GM23338 (cell line): ENCODE measurements at places on chromosomes 1 and 21. TPM values are rescaled to one million over a fixed set of nuclear protein-coding genes. Genes with fewer than 3 reads are reported as not detected.

The FAM229A gene
- total RNA-seq, result 0.27 and 4.2 TPM in 2 replicates

The S100A7 gene
- not detected in 2 replicates for total RNA-seq

The LDLRAD1 gene
- total RNA-seq, result not detected in 2 replicates

The OLIG2 gene
- total RNA-seq, result 0.04 and 1.4 TPM in 2 replicates

The TTC22 gene
- 1.7 and 2.5 TPM in 2 replicates for total RNA-seq

The RIPPLY3 gene
- 2.5 and 2.6 TPM in 2 replicates for total RNA-seq

The HES3 gene
- total RNA-seq, result 49.7 and 50.4 TPM in 2 replicates

The LCE1D gene
- not detected in 2 replicates for total RNA-seq

The OR2T35 gene
- not detected in 2 replicates for total RNA-seq

The VTCN1 gene
- not detected in 2 replicates for total RNA-seq

The NAXE gene
- total RNA-seq, result 62.6 and 87.5 TPM in 2 replicates

The CFHR4 gene
- not detected in 2 replicates for total RNA-seq

The CDC14A gene
- 20.8 and 25.3 TPM in 2 replicates for total RNA-seq

The RCC2 gene
- total RNA-seq, result 367 and 386 TPM in 2 replicates

The SPRR2B gene
- not detected in 2 replicates for total RNA-seq

The EPS8L3 gene
- not detected in 2 replicates for total RNA-seq

The BACE2 gene
- 6.8 and 7.9 TPM in 2 replicates for total RNA-seq

The KCNA2 gene
- total RNA-seq, result 0.97 and 1.5 TPM in 2 replicates

The FLG gene
- total RNA-seq, result 0.03 TPM in 1 of 2 replicates, not detected in the other

The CCDC30 gene
- 0.23 and 0.56 TPM in 2 replicates for total RNA-seq

The USP16 gene
- 19.7 TPM in 2 replicates for total RNA-seq

The RPL11 gene
- total RNA-seq, result 859 and 1,126 TPM in 2 replicates

The LCE2C gene
- not detected in 2 replicates for total RNA-seq

The PDPN gene
- 67.3 and 77.2 TPM in 2 replicates for total RNA-seq

The SLC45A1 gene
- 2.2 and 2.3 TPM in 2 replicates for total RNA-seq

The RBM11 gene
- 6.8 and 8.3 TPM in 2 replicates for total RNA-seq

The CYP4A11 gene
- not detected in 2 replicates for total RNA-seq

The IFT25 gene
- total RNA-seq, result 27.2 and 28.2 TPM in 2 replicates

The TOR1AIP2 gene
- 67.3 and 81.3 TPM in 2 replicates for total RNA-seq

The PTPN14 gene
- 60.0 and 70.2 TPM in 2 replicates for total RNA-seq
